Lung (tissue), 17 donors: ENCODE measurements at places on chromosomes 4 and X.
A peak's percentile ranks its signal among the peaks of the same experiment; 100 is the strongest.

DNA sequence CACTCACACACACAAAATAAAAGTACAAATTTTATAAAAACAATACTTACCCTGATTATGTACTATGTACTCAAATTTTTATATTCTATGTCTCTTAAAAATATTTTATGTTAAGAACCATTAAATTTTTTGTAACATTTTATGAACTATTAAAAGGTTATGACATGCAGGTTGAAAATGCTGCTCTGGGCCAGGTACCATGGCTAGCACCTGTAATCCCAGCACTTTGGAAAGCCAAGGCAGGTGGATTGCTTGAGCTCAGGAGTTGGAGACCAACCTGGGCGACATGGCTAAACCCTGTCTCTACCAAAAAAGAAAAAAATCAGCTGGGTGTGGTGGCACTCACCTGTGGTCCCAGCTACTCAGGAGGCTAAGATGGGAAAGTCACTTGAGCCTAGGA is 29.4 kb upstream of the SPINK2 start:
- no peak for DNase-seq

- DNase-seq: no peak
Observed at GRCh38 chr4:145939856-145940255, 1.2 kb upstream of the ZNF827 start.

DNA sequence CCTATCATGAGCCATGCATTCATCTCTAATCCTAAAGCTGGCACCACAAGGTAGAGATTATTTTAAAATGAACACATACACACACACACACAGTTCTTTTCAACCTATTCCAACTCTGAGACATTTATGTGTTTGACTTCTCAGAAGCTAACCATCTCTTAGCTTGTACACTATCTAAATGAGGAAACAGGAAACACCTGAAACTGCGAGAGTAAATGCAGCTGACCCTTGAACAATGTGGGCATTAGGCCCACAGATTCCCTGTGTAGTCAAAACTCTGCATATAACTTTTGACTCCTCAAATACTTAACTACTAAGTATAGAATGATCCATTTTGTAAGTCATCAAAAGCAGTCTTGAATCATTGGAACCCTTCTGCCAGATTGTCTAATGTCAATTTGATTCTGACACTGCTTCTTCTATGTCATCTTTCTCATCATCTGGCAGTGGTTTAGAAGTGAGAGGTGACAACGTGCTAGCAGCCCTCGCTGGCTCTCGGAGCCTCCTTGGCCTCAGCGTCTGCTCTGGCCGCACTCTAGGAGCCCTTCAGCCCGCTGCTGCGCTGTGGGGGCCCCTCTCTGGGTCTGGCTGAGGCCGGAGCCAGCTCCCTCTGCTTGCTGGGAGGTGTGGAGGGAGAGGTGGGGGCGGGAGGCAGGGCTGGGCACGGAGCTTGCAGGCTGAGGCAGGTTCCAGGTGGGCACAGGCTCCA is 21.4 kb upstream of the IL15 start:
- DNase-seq: peak; percentile 44

DNA sequence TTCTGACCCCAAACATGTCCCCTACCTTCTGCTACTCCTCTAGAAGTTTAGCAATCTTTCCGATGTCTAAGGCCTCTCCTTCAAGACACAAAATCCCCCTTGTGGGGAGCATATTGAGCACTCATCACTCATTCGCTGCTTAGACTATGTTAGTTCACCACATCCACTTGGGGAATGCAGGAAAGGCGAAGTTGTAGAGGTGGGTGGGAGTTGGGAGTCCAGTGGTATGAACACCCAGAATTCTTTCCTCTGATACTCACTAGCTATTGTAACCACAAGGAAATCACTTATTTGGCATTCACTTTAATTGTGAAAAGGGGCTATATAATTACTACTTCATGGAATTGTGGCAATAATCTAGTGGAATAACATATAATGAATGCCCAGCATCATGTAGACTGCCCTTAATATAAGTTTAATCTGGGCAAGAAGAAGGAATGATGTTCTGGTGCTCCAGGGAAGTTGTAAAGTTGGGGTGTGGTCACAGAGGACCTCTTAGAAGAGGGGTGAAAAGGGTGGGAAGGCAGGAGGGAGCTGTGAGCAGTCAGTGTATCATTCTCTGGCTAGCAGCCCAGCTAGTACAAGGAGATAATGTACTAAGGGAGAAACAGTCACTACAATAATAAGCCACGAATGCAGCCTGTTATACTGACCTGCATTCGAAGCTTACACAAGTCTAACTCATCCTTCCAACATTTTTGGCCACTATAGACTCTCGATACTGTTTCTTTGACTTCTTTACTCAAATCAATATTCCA is 468.2 kb upstream of the DIPK2B start:
- peak; percentile 43 for DNase-seq

GRCh38 chr4:149999485-150000074 is 78.7 kb upstream of the DCLK2 start:
- DNase-seq: peak; percentile 90

DNA sequence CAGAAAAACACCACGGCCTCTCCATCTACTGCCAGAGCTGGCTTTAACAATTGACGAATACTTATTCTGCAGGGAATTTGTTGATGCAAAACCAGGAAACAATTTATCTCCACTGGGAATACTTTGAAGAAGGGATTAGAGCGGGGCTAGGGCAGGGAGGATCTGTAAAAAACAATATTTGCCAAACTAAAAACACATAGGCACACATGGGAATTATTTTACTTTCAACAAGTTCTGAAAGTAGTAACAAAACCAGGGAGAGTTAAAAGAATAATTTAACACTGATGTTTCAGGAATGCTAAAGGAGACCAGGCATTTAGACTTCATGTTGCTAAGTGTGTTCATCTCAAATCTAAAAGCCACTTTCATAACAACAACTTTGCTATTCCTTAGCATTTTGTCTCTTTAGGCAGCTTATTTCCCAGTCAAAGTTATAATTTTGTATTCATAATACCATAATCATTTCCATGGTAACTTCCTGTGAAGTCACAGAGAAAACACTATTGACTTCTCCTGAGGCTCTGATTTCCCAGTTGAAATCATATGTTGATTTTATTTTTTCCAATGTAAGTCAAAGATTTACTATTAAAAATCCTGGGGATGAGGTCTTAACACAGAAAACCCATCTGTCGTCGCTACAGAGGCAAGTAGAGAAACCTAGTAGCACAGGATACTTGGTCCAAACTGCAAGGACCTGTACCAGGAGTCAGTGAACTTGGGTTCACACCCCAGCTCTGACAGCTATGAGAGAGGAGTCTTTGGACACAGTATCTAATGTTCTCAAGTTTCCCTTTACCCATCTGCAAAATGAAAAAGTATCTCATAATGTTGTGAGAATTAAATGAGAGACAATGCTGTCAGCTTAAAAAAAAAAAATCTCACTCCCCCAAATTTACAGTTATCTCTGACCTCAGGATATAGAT is 69.3 kb downstream of the SH3RF1 start:
- DNase-seq: no peak
